ELR (cell line): ENCODE measurements at places on chromosomes 3 and 15.

DNA sequence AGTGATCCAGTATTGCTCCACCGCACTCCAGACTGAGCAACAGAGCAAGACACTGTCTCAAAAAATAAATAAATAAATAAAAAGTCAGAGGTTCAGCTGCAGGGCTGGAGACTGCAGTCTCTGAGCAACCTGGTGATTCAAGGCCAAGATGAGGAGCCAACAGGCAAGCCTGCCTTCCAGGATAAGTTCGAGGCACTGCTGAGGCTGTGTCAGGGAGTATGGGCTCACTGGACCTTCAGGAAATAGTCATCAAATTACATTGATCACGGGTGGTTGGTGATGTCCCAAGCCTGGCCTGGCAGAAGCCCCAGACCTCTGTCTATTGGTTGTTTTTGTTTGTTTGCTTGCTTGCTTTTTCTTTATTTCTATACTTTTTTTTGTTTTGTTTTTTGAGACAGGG, 41.5 kb downstream of the IDH2 start:
- peak; percentile 12 for DNase-seq

- DNase-seq: no peak
These were observed 537.7 kb upstream of the ZNF385D start for GRCh38 chr3:22288756-22289155.

GRCh38 chr3:15327941-15328340, 4.4 kb downstream of the SH3BP5 start:
- DNase-seq: no peak

DNA sequence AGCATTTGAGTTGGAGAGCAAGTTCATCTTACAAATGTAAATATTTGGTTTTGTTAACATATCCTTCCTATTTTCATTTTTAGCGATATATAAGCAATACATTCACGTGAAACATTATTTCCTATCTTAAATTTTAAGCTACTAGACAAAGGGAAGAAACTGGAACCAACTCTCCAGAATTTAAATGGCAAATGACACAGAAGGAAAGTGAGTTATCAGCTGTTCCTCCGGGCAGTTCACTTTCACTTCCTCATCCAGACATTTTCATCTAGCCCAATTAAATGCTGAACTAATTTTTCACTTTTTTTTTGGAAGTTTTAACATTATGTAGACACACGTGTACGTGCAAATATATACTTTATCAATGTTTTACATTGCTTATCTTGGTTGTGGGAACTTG, 58.7 kb downstream of the MORC1 start:
- DNase-seq: peak; percentile 6

- DNase-seq: no peak
These were observed 30.9 kb upstream of the CLK3 start for GRCh38 chr15:74584779-74585178.

DNA sequence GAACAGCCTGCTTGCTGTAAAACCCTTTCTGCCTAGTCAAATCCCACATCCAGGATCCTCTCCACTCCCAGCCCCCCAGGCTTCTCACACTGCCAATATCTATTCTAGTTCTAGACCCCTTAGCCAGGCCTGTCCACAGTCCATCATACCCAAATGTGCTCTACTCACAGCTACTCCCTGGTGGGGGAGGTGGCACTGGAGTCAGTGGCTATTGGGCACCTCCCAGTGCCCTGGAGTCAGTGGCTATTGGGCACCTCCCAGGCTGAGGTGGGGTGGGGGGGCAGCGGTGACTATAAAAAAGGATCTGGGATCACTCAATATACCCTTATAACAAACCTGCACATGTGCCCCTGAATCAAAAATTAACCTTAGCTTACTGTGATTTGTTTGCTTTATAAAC, 773 bp upstream of the DISP2 start:
- DNase-seq: no peak

DNA sequence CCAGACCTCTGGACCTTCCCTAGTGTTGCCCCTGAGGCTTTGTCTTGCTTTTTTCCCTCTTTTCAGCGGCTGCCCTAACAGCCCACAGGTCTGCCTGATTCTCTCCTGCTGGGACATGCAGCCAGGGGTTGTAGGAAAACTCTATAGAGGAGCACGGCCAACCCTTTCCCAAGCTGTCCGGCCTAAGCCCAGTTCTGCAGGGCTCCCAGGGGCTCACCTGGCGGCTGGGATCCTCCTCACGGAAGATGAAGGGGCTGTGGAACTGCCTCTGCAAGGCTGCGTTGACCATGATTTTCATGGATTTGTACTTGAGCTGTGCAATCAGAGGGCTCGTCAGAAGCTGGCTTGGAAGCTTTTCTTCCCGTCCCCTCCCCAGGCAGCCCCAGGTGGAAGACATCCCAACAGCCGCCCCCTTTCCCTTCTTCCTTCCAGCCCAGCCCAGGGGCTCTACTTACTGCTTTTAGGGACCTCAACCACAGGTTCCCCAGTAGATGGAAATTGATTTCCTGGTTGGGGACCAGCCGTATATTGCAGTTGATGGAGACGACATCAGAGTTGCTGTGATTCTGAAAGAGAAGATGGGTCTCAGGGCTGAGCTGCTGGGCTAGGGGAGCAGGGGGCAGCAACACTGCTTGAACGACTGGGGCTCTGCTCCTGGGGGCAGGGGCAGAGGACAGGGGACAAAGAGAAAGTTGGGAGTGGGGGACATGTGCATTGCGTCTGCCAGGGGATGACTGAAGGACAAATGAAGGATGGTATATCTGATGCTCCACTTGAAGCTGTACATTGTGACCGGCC, 29.8 kb downstream of the FEM1B start:
- no peak for DNase-seq

DNA sequence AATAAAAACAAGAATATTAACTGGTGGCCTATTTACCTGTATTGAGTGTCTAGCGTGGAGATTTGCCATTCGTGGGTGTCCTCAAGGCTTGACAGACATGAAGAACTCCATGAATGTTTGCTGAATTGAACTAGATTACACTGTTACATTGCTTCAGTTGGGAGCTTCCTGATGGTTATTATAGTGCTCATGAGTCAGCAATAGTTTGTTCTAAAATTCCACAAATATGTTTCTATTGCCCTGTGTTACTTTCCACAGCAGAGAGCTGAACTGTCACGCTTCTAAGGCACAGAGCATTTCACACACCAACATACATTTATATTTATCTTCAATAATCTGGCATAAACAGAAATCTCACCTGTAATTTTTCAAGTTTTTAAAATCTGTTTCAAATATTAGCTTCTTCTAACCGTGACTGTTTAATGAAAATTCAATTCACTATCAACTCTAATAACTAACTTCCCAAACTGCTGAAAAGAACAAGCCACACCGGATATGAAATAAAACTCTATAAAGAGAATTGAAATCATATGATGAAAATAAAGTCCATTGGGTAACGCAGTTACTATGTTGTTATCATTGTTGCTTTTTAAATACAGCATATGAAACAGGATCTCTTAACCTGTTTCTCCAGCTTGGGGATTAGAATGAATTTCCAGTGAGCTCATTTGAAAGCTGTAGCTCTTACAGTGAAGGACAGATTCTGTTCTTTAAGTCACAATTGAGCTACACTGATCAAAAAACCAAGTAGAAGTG, 61.2 kb upstream of the MCF2L2 start:
- DNase-seq: peak; percentile 15

DNA sequence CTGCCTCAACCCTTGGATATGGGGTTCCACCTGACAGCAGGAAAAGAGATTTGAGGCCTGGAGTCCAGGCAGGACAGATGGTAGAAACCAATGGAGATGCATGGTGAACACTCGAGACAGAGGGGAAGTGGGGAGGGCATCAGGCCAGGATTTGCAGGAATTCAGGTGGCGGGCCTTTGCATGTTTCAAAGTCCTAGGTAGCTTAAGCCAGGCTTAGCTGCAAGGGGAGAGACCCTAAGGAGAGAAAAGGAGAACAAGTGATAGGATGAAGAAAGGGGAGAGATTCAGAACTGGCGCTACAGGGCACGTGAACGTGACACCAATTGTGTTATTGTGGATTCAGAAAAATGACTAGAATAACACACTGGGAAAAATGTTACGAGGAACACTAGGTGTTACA, 182.6 kb downstream of the PDZRN3 start:
- no peak for DNase-seq

GRCh38 chr3:160346511-160346910, 52.5 kb downstream of the IFT80 start:
- no peak for DNase-seq

- no peak for DNase-seq
These were observed 63.6 kb upstream of the SCN5A start for GRCh38 chr3:38713121-38713520.

DNA sequence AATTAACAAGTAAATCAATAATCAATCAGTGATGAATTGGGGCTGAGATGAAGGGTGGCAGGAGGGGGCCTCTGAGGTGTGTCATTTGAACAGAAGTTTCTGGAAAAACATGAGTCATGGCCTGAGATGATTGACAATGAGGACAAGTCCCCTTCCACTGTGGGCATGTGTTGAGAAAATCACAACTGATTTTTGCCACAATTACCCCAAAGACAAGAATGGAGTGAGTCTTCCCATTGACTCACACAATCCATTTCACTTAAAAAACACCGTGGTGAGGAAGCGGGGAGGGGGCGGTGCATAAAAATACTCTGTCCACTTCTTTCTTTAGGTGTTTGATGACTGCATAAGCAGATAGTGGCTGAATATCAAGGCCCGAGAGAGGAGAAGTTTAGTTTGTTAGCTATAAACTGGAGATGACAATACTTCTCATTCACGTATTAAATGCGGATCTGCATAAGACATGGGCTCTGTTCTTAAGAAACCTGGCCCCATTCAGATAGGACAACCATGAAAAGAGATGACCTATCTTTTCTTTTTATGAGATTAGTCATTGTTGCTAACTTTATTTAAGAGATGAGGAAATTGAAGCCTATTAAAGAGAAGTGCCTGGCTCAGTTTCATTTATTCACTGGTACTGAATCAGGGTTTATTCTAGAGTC, 34.7 kb downstream of the SHC4 start:
- DNase-seq: peak; percentile 39

GRCh38 chr15:28260722-28261121, 61.3 kb downstream of the HERC2 start:
- DNase-seq: no peak

GRCh38 chr3:194871143-194871863, 185.6 kb downstream of the FAM43A start:
- peak; percentile 88 for DNase-seq

DNA sequence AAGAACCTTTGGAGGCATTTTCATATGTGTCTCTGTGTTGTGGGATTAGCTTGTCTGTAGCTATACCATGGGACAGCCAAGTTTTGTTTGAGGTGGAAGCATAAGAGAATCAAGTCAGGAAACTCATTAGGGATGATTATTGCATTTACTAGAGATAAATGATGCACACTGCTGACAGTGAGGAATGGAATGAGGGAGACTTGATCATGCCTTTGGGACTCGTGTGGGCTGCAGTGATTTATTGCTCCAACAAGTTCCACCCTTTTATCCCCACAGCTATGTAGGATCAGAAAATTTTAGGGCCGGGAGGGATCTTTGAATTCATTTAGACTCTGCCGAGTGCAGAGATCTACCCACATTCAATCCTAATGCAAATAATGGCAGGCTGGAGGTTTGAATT, 16.3 kb downstream of the ZNF385D start:
- DNase-seq: no peak

DNA sequence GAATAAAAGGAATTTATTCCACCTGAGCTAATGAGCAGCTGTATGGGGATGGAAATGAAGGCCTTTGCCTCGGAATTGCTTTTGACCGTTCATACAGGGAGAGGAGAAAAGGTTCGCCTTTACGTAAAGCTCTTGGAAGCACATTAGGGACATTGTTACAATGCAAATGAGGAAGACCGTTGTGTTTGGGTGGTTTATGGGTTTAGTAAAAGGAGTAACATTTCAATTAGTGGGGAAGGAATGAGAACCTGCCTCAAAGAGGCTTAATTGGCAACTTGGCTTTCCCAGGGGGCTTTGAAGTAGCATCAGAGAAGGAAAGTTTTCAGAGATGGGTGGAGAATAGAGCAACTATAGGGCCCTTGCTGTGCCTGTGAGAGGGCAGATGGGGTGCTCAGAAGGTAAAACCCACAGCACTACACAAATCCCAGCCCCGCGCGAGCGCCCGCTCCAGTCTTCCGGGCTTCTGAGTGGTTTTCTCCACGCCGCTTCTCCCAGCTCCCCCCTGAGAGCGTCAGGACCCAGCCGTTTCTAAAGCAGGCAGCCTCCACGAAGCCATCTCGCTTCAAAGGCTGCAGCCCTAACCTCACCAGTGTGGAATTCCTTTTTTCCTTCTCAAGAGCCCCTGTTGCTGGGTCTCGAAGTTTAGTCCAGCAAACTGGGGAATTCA, 192.0 kb upstream of the HES1 start:
- DNase-seq: no peak
